Small intestine (tissue), 16 donors: ENCODE measurements at places on chromosomes 2 and 18.
A peak's percentile ranks its signal among the peaks of the same experiment; 100 is the strongest.

GRCh38 chr2:88582030-88582429 lies 45.2 kb downstream of the EIF2AK3 start:
- DNase-seq, result no peak

DNA sequence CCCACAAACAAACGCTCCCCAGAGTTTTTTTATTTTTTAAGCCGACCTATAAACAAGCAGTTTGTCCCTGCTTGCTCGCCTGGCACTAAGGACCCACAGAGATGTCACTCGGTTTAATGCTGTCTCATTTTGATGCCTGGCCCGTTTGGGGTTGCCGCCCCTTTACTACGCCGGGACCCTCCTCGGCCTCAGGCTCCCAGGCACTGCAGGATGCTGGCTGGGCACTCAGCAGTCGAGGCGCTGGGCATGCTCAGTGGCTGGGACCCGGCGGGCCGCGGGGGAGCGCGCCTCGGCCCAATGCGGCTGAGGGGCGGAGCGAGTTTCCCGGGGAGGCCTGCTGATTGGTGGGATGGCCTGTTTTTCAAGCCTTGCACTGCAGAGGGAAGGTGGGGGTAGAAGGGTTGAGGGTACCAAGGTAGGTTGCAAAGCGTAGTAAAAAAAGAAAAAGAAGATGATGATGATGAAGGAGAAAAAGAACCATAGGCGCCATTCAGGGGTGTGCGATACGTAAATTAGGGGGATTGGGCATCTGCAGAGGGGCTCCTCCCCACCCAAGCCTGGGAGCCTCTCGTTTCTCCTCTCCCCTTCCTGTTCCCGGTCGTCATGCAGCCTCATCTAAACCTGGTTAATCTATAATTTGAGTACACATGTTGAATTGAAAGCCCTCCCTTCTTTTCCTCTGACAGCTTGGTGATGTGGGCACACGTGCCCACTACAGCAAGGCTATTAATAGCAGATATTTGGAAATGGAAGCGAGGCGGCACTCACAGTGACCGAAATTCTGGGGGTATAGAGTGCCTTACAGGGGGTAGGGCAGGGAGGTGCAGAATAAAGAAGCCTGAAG lies 1.5 kb upstream of the IRS1 start:
- DNase-seq, result peak; percentile 94

GRCh38 chr2:212193803-212194202 lies 344.8 kb downstream of the ERBB4 start:
- DNase-seq, result no peak

DNA sequence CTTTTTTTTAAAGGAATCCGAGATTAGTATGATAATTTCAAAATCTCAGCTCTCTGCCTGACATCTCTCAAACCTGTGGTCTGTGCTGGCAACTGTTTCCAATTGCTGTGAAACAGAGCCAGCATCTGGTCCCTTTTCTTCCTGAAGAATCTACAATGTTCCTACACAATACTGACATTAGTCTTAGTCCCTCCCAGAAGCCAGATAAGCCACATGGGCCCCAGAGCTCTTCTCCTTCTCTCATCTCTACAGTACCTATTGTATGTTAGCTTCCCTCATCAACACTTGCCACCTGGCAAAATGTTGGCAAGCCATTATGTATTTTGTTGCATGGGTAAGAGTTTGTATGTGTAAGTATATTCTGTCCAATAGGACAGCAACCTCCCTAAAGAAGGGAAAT lies 62.9 kb upstream of the CDKL4 start:
- no peak for DNase-seq

- DNase-seq, result no peak
These were observed 200.3 kb upstream of the SLC39A10 start for GRCh38 chr2:195456771-195457170.

DNA sequence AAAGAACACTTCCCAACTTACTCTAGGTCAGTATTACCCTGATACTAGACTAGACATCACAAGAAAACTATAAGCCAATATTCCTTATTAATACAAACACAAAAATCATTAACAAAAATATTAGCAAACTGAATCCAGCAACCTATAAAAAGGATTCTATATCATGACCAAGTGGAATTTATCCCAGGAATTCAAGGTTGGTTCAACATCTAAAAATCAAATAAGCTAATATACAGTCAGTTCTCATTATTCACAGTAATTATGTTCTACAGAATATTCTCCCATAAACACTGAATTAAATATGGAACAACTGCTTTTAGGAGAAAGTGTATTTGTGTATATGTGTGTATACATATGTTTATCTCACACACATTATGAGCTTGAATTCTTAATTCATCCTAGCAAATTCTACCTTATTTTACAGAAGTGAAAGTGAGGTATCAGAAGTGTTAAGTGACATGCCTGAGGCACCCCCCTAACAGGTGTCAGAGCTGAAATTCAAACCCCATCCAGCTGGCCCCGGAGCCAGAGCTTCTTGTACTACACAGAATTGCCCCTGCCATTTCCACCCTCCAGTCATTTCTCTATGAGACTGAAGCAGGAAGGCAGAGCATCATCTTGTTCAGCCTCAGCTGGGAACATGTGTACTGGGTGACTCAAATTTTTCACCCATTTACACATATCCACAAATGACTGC lies 77.8 kb downstream of the MALT1 start:
- no peak for DNase-seq

DNA sequence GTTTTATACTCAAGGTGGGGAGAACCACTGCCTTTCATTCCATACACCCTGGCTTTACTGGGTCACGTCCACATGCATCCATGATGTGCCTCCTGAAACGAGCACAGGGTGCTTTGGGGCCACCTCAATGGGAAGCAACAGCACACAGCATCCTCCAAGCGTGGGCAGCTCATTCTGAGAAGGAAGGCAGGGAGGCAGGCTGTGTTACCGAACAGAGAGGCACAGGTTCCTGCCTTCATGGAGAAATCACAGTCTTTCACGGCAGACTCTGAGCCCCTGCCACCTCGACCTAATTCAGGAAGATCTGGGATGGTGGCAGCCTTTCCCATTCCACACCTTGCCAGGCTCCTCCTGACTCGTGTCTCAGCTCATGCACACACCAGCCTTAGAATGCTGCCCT lies 130.1 kb downstream of the GBX2 start:
- DNase-seq, result no peak

DNA sequence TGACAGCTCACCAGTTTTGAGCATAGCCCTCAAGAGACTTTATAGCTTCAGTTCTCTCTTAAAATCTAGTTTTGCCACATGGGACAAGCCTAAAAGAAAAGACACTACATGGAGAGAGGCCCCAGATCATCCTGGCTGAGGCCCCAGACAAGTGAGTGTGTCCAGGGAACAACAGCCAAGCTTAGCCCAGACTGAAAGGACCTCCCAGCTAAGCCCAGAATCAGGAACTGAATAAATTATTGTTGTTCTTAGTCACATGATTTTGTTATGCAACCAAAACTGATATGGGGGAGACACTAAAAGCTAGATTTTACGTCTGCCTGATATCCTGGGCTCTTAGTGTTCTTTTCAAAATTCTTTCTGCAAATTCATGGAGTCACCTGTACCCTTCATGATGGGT lies 29.3 kb upstream of the LBH start:
- DNase-seq, result no peak

DNA sequence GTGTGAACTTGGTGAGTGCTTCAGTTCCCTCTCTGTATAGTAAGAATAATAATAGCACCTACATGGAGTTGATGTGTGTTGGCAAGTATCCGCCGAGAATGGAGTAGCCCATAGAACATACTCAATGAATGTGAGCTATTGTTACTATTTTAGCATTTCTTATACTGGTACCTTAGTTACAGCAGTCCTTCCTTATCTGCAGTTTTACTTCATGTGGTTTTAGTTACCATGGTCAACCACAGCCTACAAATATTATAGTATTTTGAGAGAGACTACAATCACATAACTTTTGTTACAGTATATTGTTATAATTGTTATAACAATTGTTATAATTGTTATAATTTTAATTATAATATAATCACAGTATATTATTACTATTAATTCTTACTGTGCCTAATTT lies 152.5 kb upstream of the RASGRP3 start:
- no peak for DNase-seq

DNA sequence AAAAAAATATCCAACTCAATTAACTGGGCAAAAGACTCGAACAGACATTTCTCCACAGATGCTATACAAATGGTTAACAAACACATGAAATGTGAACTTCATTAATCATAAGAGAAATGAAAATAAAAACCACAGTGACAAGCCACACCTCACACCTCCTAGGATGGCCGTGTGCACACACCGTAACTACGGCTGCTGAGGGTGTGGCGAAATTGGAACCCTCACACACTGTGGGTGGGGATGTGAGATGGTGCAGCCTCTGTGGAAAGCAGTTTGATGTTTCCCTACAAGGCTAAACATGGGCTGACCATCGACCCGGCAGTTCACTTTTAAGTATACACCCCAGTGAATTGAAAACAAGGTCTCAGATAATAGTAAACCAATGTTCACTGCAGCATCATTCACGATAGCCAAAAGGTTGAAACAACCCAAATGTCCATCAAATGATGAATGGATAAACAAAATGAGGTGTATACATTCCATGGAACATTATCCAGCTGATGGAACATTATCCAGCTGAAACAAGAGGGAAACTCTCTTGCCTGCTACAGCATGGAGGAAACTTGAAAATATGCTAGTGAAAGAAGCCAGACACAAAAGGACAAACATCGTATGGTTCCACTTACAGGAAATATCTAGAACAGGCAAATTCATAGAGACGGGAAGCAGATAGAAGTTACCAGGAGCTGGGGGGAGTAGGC lies 32.2 kb downstream of the ZAP70 start:
- peak; percentile 34 for DNase-seq

- DNase-seq, result no peak
These were observed 278.6 kb downstream of the SLC8A1 start for GRCh38 chr2:40173276-40173675.

- DNase-seq, result no peak
These were observed 62.5 kb downstream of the STK39 start for GRCh38 chr2:168184681-168185513.

DNA sequence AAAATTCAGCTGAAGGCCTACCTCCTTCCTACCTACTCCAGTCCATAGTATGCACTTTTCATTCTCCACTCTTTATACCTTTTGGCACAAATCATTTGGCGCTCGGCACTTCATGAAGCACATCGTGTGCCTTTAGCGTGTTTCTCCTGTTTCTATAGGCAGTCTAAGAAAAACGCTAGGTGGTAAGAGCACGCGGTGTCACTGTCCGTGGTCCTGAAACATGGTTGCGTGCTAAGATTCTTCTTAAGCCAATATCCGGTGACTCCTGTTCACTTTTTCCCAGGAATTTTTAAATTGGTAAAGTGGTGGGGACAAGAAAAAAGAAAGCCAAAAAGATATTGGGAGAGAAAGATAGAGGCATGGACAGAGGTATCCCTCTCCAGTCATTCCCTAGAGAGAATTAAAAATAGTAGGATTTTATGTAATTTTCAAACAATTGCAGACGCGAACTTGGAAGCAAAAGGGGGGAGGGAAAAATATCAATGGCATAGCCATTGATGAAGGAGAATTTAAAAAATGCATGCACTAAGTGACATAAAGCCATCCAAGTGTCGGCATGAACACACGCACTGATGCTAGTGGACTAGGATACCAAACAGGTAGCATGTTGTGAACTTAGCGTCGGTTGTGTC lies 1.4 kb upstream of the CTNNA2 start:
- DNase-seq, result peak; percentile 81

- DNase-seq, result no peak
These were observed 316.5 kb downstream of the IRS1 start for GRCh38 chr2:226483143-226483542.

GRCh38 chr2:154886316-154886715 lies 187.8 kb downstream of the KCNJ3 start:
- DNase-seq, result no peak

DNA sequence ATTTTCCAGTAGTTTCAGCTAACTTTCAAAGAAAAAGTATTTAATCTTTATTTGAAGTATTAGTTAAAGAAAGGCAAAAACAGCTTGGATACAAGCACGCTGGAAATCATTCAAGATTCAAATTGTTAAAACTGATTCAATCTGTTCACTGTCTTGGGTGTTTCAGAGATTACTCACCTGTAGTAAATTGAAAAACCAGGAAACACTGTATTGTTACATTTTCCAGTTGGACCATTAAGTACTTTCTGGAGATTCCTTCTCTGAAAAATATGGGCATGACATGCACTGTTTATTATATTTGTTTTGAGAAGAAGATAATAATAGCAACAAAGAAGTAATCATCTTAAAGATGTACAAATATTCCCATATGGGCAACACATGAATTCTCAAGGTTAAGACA lies 196.1 kb downstream of the UBE2E3 start:
- no peak for DNase-seq

DNA sequence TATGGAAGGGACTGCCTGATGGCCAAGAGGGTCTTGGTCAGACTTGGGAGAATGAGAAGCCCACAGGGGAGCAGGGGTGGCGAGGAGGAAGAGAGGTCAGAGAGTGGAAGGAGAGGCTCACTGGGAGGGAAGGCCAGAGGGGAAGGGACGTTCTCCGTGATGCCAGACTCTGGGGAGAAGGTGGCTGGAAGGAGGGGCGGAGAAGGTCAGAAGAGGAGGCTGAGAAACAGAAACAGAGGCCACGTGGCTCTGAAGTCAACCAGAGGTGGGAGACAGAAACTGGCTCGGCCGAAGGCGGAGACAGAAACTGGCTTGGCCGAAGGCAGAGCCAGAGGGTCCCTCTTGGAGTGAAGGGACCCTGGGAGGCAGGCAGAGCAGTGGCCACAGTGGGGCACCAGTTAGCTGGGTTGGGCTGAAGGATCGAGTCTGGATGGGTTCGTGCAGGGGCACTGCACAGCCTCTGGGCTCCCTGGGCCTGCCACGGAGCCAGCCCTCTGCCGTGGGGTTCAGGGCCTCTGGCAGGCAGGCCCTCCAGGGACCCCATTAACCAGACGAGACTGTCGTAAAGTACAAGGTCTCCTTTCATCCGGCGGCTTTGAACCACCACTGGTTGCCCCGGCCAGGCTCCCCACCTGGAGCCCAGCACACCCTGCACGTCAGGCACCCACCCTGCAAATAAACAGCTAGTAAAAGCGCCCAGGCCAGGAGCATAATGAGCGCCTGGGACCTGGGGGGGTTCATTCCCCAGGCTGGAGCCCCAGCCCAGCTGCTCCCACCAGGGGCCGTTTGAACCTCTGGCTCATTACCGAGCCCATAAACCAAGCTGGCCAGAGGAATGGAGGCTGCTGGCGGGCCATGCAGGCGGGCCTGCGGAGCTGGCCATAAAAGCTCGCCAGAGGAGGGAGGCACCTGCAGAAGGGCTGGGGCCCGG lies 218.8 kb downstream of the DYSF start:
- peak; percentile 67 for DNase-seq
